ENCODE measurements at places on chromosomes 5 and 9.
A peak's percentile ranks its signal among the peaks of the same experiment; 100 is the strongest.

GRCh38 chr5:124906339-124907097, 160.1 kb upstream of the ZNF608 start:
- DNase-seq: peak; percentile 79

- DNase-seq: no peak
Observed at GRCh38 chr5:40376566-40376965, 303.1 kb upstream of the PTGER4 start.

DNA sequence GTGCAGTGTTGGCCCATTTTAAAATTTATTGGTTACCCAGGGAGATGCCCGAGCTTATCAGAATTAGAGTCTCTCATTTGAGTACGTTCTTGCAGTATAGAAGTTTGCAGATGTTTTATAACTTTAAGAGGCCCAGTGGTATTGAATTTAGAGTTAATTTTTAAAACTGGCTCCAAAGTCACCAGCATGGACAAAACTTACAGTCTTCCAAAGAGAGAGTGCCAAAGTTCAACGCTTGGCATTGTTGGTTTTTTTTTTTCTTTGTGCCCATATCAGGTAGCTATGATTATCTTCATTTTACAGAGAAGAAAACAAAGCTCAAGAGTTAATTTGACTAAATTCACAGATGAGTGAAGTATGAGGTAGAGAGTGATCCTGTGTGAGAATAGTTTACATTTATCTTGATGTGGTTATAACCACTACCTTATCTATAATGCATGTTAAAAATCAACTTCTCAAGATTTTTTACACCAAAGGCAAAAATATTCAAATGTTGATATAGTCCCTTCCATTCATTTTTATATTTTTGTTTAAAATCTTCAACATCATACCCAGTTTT, 273.7 kb upstream of the DMRT1 start:
- no peak for DNase-seq

DNA sequence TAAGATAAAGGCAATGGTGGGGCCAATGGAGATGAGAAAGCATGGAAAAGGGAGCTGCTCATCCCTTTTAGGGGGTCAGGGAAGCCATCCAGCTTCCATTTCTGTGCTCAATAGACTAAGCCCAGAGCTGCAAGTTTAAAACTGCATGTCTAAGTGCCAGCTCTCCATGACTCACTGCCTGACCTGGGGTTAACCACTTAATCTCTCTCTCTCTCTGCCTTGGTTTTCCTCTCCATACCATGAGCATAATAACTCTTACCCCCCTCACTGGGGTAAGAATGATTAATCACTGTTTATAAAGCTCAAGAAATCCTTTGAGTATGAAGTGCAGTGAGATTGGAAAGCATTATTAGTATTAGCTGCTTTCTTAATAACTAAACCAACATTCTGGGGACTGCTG, 1382.4 kb upstream of the WWC1 start:
- DNase-seq: no peak

DNA sequence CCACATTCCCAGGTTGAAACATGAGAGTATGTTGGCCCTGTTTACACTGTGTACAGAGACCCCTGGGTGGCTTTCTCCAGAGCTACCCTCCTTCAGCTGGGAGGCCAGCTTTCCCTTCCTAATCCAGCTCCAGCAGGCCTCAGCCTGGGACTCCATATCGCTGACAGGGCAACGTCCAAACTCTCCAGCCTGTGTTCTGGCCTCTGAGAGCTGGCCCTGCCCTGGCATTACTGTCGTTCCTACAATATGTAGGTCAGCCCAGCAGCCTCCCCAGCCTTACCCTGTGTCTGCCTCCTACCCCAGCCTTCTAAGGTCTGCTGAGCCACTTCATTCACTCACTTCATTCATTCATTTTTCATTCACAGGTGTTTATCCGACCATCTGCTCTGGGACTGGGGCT, 8.3 kb upstream of the EEIG1 start:
- no peak for DNase-seq

GRCh38 chr5:144004751-144005150, 165.7 kb downstream of the YIPF5 start:
- no peak for DNase-seq

DNA sequence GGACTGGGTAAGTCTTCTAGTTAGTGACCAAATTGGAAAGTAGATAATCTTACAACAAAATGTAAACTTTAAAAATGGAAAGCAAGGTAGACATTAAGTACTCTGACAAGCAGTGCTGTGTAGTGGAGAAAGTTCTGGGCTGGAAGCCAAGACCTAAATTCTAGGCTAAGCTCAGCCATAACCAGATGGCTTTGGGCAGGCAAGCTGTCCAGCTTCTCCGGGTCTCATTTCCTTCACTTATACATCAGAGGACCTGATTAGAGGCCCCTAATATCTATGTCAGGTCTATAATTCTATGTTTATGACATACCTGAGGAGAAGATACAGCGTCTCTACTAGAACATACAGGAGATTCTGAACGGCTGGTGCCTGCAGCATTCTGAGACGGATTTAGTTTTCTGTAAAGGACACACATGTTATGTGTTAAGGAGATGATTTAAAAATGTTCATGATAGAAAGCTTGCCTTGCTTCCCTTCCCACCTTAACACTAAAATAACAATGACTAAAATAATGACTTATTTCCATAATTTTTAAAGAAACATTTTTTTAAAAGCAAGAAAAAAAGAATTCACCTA, 61.2 kb downstream of the ELL2 start:
- DNase-seq: peak; percentile 88

DNA sequence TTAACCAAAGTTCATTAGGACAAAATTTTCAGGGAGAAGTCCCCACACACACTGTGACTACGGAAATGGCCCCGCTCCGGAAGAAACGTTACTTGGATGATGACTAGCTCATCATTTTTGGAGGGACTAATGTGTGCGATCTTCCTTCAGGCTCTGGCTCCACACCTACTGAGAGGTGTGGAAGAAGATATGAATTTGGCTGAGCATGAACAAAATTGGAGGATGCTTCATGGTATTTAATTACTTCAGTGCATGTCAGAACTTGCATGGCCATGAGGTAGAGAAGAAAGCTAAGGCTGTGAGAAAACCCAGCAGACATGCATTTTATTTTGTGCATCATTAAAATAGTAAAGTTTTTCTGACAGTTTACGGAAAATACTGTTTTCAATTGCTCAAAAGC, 202.1 kb upstream of the TLE4 start:
- no peak for DNase-seq

- DNase-seq: no peak
Observed at GRCh38 chr9:90274725-90275124, 367.9 kb downstream of the DIRAS2 start.

GRCh38 chr5:80442742-80443141, 34.9 kb downstream of the ZFYVE16 start:
- DNase-seq: no peak

GRCh38 chr9:8268216-8268878, 468.8 kb upstream of the DMAC1 start:
- DNase-seq: no peak

Data from IMR-90 (cell line).